ENCODE measurements at places on chromosomes 5 and 9.
A peak's percentile ranks its signal among the peaks of the same experiment; 100 is the strongest.

- peak; percentile 20 for DNase-seq
Measured at GRCh38 chr9:128254855-128255759, 20.7 kb downstream of the GOLGA2 start.

DNA sequence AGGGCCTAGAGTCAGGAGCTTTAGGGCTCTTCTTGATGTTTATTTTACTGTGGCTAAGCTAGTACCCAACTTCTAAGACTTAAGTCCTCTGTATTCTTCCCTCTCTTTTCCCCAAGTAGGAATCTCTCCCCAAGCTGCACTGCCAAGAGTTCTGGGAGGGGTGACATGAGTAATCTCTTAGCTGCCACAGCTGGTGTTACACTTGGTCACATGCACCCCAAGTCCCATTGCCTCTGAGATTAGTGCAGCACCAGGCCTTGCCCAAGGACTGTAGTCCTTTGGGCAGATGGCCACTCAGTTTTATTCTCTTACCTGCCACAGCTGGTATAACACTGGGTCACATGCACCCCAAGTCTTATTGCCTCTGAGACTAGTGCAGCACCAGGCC is 114.7 kb upstream of the RIOK2 start:
- no peak for DNase-seq

- DNase-seq: no peak
Measured at GRCh38 chr5:57280853-57281252, 107.0 kb downstream of the GPBP1 start.

DNA sequence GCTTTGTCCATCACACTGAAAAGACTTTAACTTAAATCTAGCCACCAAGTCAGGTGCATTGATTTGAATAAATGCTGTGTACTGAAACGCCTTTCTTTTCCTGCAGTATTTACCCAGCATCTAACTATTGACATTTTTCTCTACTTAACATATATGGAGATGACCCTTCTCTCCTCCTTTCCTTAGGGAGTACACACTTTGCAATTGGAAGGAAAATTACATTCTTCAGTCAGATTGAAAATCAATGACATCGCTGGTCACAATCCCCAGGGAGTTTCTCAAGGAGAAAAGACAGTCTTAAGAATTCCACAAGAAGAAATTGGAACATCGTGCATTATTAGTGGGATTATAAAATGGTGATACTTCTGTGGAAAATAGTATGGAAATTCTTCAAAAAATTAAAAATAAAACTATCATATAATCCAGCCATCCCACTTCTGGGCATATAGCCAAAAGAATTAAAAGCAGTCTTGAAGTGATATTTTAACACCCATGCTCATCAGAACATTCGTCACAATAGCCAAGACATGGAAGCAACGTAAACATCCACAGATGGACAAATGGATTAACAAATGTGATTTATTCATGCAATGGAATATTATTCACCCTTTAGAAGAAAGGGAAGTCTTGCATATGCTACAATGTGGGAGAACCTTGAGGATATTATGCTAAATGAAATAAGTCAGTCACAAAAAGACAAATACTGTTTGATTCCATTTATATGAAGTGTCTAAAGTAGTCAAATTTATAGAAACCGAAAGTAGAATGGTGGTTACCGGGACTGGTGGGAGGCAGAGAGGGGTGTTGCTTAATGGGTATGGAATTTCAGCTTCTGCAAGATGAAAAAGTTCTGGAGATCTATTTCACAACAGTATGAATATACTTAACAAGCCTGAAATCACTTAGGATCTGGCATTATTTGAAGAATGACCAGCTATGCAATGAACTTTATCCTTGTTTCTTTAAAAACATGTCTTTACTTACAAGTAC is 14.3 kb upstream of the FREM1 start:
- no peak for DNase-seq

GRCh38 chr5:96254980-96255691 is 177.9 kb downstream of the PCSK1 start:
- no peak for DNase-seq

DNA sequence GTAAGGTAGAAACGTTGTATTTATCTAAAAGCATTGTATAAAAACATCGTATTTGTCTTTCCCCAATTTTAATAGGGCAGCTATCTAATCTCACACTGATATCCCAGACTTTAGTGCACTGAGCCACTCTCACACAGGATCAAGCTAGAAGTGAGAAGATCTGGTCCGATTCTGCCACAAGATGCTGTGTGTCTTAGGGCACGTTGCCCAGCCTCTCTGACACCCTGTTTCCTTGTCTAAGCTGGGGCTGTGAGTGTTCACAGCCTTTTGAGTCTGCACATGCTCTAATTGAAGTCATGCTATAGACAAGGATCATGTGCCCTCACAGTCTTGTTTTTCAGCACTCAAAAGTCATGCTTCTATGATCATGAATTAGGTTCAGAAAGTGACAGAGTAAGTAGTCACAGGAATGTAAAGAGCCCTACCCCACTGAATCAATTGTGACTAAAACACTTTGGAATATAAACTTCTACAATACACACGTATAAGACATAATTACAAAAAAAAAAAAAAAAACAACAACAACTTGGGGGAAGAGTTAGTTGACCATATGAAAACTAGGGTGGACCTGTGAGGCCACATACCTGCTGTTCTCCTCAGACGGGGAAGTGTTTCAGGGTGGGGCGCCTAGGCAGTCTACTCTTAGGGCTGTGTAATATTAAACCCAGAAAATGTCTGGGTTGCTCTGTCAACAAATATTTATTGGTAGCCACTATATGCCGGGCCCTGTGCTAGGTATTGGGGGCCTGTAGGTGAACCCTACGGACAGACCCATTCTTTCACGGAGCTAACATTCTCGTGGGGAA is 893 bp upstream of the ABLIM3 start:
- DNase-seq: no peak

- DNase-seq: no peak
Measured at GRCh38 chr9:136571531-136571930, 25.7 kb upstream of the NOTCH1 start.

DNA sequence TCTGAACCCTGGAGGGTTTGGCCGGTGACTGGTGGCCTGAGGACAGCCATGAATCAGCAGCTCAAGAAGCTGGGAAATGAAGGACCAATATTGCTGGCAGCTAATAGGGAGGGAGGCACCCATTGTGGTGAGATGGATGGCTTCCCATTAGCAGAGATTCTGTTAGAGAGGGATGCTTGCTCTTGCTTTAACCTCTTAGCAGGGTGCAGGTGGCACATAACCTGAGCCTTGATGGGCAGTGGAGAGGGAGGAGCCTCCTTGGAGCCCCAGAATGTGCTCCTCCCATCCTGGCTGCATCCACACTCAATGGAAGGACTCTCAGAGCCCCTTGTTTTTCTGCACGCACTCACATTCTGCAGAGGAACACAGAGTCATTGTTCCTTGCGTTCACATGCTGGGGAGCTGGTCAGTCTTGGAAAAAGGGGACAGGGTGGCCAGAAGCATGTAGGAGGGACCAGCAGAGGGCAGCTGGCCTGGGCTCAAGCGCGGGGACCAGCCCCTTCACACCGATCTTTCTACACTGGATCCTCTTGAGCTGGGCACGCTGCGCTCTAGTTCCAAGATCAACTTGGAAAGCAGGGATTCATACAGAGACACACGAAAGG is 161.8 kb downstream of the MED10 start:
- DNase-seq: no peak

GRCh38 chr5:59416451-59416850 is 477.1 kb downstream of the PDE4D start:
- DNase-seq: no peak

DNA sequence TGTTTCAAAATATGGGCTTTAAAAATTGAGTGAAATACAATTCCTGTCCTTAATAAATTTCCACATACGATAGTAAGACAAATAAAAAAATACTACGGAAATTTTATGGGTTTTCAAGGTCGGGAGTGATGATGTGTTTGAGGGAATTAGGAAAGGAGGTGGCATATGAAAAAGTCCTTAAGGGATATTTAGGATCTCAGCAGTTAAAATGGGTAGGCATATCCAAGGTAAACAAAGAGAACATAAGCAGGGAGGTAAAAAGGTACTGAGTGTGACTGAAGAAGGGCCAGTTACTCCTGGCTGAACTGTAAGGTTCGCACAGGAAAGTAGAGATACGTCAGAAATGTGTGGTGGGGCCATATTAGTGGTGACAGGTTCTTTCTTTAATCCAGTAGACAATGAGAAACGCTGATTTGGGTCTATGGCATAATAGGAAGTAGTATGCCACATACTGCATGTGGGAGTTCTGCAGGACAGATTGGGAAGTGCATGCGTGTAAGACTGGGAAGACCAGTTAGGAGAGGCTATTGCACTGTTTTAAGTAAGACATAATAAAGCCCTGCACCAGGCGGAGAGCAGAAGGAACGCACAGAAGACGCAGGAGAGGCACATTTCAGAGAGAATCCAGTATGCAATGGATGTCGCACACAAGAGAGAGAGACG is 937 bp upstream of the HMGCR start:
- DNase-seq: peak; percentile 40

DNA sequence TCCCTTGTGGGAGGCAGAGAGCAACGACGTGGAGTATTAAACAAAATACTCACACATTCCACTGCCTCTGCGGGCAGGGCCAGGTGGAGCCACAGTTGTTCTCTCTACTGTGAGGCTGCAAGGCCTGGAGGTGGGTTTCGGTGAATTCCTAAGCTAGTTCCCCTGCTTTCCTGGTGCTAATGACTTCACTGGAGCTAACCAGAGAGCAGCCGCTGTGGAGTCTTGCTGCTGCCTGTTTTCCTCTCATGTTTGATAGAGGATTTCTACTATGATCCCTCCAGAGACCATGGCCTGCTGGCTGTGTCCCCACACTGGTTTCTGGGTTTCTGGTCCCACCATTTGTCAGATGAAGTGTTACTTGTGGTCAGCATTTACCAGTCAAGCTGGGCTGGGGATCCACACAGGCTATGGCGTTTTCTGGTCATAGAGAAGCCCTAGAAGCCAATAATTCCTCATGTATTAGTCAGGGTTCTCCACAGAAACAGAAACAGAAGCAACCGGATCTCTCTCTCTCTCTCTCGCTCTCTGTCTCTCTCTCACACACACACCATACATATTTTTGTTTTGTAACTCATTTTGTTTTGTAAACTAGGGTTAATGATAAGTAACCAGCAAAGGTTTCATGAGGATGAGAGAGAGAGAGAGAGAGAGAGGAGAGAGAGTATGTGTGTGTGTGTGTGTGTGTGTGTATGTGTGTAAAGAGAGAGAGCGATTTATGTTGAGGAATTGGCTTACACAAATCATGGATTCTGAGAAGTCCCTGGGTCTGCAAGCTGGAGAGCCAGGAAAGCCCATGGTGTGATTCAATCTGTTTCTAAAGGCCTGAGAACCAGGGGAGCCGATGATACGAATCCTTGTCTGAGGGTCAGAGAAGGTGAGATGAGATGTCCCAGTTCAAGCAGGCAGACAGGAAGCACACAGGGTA is 403.0 kb downstream of the GADD45G start:
- DNase-seq: no peak

GRCh38 chr5:151238303-151238741 is 14.4 kb upstream of the CCDC69 start:
- no peak for DNase-seq

DNA sequence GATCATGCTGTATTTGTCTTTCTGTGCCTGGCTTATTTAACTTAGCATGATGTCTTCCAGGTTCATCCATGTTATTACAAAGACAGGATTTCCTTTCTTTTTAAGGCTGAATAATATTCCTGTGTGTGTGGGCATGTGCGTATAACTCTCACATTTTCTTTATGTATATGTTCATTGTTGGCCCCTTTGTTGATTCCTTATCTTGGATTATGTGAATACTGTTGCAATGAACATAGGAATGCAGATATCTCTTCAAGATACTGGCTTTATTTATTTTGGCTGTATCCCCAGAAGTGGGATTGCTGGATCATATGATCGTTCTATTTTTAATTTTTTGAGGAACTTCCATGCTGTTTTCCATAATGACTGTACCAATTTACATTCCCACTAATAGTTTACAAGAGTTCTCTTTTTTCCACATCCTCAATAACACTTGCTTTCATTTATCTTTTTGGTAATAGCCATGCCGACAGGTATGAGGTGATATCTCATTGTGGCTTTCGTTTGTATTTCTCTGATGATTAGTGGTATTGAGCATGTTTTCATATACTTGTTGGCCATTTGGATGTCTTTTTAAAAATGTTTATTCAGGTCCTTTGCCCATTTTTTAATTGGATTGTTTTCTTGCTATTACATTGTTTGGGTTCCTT is 38.0 kb downstream of the CREBRF start:
- DNase-seq: no peak

- DNase-seq: no peak
Measured at GRCh38 chr9:36817160-36817834, 216.8 kb downstream of the PAX5 start.

- DNase-seq: no peak
Measured at GRCh38 chr5:118628660-118629354, 359.5 kb downstream of the DTWD2 start.

GRCh38 chr9:81162361-81162760 is 527.0 kb downstream of the TLE1 start:
- no peak for DNase-seq

DNA sequence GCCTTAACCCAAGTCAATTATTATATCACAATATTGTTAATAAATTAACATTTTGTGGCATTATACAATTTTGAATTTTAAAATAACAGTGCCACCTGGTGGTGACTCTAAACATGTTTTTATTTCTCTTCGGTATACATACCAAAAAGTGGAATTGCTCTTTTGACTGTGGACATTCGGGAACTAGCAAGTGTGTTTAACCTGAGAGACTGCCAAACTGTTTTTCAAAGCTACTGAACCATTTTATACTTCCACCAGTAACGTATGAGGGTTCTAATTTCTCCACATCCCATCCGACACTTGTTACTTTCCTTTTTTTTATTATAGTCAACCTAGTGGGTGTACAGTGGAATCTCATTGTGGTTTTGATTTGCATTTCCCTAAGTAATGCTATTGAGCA is 18.3 kb upstream of the HSDL2 start:
- peak; percentile 26 for DNase-seq

- peak; percentile 7 for DNase-seq
Measured at GRCh38 chr5:67065237-67065636, 131.4 kb downstream of the CD180 start.

DNA sequence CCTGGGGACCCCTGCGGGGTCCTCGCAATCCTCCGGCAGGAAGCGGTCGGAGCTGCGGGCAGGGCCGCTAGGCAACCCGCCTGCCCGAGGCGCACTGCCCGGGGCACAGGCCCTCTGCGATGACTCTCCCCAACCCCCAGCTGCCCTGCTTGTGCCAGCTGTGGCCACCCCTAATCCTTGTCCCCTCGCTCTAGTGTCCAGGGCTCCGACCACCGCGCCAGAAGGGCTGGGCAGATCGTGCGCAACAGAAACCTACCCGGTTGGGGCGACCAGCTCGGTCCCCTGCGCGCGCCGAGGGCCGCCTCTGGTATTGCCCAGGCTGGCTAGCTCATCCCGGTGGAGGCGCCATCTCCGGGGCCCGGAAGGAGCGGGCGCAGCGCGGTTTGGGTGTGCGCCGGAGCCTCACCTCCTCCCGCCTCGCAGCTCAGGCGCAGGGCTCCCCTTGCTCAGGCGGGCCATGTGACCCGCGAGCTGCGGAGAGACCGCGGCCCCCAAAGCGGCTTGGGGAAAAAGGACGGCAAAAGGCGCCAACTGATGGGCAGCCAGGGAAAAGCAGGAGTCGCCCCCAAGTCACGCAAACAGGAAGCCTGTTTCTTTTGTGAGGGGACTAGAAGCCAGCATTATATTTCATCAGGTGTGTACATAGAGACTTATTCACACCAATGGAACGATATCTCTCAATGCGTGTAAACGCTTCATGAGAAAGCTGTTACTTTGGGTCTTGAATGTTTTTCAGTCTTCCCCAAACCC is 46.8 kb upstream of the RNF20 start:
- peak; percentile 73 for DNase-seq
